COLO829 (cell line): ENCODE measurements at places on chromosomes 6 and 20.

DNA sequence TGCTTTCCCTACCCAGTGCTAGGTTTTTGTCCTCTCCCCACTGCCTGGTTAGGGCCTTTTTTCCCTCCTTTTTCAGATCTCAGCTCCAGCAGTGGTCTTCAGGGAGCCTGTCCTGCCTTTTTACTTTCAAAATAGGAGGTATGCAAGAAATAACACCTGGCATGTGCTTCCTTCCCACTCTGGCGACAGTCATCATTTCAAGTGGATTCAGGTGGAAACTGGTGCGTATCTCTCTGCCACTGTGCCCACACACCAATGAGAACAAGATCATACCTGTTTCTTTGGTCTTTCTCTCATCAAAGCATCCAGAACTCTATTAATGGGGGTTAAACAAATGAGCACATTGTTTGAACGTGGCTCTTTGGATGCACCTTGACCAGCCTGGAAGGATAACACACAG, 95.7 kb upstream of the GGTLC1 start:
- no peak for DNase-seq

DNA sequence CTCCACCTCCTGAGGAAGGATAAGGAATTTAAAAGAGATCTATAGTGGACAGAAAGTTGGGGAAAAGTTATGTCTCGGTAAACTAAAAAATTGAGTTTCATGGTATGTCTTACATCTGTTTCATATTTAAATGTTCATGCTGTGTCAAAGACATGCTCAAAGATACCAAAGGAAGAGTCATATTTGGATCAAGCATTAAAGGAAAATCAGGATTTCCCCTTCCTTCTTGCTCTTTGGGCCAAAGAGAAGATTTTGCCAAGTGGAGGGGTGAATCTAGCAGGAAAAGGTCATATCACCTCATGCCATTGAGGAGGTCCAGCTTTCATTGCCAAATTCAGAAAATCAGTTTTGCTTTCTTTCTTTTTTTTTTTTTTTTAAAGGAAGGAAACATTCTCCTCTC, 192.4 kb downstream of the OGFRL1 start:
- DNase-seq, result no peak

DNA sequence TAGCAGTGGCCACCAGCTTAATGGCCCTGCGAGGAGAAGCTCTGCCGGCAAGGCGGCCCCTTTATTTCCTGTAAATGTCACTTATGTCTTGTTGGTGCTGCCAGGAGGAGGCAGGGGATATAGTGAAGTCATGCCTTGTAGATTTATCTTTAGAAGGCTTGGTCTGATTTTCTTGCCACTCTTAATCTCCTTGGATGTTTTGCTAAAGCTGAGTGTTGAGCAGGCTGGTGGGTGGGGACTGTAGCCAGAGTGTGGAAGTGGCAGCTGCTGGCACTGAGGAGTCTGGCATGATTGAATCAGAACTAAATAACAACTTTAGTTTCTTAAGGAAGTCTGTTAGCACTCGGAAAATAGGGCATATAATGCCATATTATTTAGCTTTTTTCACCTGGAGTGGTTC, 77.9 kb downstream of the PHF20 start:
- DNase-seq, result no peak

- DNase-seq, result no peak
These were observed 34.0 kb downstream of the NCOA6 start for GRCh38 chr20:34791289-34792020.

DNA sequence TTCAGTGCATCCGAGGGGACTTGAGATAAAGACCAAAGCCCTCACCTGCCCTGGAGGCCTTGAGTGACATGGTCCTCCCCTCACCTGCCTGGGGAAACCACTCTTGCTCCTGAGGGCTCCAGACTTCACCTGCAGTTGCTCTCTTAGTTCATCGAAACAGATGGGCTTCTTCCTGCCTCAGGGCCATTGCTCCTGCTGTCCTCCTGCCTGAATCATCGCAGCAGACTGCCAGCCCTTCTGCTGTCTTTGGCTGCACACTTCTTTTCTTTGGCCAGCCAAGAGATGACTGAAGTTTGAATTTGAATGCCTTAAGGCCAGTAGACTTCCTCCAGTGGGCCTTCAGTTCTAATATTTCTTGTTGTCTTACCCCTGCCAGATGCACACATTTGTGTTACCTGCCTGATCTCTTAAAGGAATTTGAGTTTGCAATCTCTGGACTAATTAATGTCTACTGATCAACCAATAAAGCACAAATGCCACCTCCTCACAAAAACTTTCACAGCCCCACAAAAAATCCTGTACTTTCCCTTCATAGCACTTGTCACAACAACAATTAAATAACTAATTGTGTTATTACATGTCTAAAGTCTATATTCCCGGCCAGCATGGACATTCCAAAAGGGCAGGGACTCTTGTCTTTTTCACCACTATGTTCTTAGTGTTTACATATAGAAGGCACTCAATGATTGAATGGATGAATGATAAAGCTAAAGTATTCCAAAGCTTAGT, 56.7 kb upstream of the SGK1 start:
- DNase-seq, result no peak

DNA sequence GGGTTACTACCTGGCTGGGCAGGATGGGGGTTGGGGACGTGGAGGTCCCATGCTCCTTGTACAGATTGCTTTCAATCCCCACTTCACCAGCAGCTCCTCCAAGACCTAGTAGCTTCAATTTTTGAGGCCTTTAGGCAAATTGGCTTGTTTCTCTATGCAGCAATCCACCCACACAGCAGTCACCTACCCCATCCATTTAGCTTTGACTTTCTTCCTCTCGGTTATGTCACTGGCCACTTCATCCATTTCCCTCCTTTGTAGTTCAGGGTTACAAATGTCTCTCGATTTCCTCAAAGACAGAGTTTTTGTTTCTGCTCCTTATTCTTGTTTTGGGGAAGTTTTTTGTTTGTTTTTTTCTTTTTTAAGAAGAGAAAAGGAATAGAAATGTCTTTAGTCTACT, 33.4 kb upstream of the RSPO4 start:
- no peak for DNase-seq

GRCh38 chr6:56749632-56750151, 107.0 kb upstream of the DST start:
- DNase-seq, result no peak

DNA sequence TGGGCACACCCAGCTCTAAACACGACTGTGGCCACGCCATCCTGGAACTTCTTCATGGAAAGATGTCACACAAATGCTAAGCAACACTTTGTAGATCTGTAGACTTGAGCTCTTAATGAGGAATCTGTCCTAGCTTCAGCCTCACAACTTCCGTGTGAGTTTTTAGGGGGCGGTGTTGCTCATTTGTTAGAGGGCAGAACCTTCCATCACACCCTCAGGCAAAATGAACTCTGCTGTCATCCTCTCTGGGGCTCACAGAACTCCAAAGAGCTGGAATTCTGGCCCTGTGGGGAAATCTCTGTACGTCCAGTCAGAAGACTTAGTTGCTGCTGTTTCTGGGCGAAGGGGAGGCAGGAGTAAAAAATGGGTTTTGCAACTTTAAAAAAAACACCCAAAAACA, 49.8 kb downstream of the NRN1 start:
- no peak for DNase-seq

DNA sequence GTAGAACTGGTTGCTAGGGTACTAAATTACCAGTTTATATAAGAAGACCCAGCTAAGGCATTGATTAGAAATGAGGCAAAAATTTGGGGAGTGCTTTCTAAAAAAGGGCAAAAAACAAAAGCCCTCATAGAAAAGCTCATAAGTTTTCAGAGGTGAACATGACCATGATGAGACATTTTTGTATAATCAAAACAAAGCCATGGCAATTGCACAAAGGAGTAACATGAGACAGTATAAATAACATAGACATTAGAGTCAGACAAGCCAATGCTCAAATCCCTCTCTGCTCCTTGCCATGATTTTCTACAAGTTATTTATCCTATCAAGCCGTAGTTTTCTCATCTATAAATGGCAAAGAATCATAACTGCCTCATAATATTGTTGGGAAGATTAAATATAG, 112.2 kb upstream of the ADTRP start:
- no peak for DNase-seq

DNA sequence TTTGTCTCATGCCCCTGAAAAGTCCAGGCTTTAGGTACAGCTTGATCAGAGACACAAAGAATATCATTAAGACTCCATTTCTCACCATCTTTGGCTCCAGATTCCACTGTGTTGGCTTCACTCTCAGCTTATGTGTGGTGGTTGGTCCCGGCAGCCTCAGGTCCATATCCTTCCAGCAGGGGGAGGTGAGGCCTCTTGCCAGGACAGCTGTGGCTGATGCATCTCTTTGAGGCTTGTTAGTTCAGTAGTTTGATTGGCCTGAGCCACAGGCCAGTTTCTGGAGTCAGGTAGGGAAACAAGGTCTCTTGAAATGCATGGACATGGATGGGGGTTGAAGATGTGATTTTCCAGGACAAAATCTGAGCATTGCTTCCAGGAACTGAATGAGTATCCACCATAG, 62.4 kb downstream of the JAG1 start:
- no peak for DNase-seq

DNA sequence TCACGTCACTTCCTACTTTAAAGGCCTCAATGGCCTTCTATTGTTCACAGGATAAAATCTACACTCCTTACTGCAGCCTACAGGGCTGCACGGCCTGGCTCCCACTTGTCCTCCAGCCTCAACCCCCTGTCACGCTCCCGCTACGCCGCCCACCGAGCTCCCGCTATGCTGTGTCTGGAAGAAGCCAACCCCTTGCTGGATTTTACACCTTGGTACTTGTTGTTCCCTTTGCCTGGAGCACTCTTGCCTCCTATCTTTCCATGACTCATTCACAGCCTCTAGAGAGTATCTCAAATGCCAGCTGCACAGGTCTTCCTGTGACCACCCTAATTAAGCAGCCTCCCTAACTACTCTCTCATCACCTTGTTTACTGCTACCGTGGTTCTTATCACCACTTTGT, 259.9 kb downstream of the PRKN start:
- no peak for DNase-seq

GRCh38 chr6:150254770-150255169, 111.9 kb downstream of the PPP1R14C start:
- DNase-seq, result no peak

DNA sequence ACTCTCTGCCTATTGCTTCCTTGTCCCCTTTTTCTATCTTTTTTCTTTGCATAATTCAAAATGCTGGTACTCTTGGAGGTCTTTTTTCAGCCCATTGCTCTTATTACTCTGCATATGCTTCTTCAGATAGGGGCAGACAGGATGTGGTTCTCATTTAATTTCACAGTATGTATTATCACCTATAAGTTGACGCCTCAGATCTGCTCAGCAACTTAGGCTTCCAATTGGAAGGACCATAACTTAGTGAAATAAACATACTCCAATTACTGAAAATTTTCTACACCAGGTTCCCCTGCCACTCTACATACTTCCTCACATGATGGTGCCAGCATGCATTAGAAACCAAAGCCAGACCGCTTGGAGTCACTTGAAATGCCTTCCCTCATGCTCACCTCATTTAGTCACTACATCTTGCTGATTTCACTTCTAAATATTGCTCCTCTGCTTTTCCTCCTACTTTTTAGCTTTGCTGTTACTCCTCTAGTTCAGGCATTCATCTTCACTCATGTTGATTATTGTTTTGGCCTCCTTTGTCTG, 34.5 kb upstream of the AHI1 start:
- no peak for DNase-seq
